ENCODE measurements at places on chromosomes 3 and 15.

GRCh38 chr15:81363276-81363675 lies 10.7 kb downstream of the TMC3 start:
- DNase-seq, result no peak

- DNase-seq, result no peak
Measured at GRCh38 chr15:65026756-65027155, 2.7 kb downstream of the MTFMT start.

DNA sequence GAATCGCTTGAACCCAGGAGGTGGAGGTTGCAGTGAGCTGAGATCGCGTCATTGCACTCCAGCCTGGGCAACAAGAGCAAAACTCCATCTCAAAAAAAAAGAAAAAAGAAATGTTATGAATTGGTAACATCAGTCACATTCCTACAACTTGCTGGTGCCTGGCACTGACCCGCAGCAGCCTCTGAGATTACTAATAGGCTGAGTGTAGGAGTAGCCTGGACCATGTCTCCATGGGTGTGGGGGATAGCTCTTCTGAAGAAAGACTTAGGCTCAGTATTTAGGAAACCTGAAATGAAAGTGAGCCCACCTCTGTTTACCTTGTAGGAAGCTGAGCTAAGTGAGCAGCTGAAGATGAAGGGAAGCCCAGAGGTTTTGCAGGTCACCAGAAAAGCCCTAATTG lies 148.3 kb downstream of the LRRC28 start:
- no peak for DNase-seq

GRCh38 chr15:92122259-92122658 lies 268.8 kb downstream of the SLCO3A1 start:
- DNase-seq, result no peak

DNA sequence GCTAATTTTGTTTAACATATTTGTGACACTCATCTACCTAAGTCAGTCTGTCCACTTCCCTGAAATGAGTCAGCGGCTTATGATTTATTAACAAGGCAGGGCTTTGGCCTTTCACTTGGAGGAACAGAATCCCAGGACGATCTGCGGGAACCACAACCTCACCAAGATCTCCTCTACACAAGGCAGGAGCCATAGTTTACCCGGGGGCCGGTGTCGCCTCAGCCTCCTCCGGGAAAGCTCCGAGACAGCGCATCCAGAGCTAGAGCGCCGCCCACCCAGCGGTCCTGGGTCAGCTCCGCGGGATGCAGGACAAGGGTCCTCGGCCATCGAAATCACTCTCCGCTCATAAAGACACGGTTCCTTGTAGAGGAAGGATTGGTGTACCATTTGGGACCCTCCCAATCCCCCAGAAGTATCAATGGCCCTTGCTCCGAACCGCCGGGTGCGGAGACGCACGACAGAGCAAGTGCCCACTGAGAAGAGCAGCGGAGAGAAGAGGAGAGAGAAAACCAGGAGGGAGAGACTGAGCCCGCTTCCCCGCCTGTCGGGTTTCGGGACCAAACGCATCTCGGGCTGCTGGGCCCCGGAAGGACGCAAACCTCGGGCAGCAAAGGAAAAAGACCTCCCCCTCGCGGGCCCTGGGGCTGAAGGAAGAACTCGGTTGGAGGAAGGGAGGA lies 13.1 kb upstream of the ALCAM start:
- peak; percentile 56 for DNase-seq

GRCh38 chr3:64082411-64082810 lies 59.1 kb upstream of the PSMD6 start:
- DNase-seq, result no peak

DNA sequence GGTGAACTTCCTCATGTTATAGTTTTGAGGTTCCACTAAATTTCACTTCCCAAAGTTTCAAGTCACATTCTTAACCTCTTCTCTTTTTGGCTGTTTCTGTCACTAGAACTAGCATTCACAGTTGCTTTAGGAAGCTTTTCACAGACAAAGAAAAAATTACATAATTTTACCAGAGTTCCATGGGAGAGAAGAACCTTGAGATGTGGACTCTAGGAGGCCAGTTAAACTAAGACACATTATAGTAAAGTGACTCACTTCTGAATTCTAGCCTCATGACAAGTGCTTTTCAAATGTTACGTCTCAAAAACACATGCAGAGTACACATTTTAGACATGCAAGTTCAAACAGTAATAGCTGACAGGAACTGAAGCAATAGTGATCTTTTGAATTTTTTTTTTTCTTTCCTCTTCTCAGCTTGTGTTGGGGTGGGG lies 39.9 kb upstream of the LRTM1 start:
- DNase-seq, result no peak

GRCh38 chr3:71482771-71483170 lies 100.8 kb downstream of the FOXP1 start:
- DNase-seq, result no peak

DNA sequence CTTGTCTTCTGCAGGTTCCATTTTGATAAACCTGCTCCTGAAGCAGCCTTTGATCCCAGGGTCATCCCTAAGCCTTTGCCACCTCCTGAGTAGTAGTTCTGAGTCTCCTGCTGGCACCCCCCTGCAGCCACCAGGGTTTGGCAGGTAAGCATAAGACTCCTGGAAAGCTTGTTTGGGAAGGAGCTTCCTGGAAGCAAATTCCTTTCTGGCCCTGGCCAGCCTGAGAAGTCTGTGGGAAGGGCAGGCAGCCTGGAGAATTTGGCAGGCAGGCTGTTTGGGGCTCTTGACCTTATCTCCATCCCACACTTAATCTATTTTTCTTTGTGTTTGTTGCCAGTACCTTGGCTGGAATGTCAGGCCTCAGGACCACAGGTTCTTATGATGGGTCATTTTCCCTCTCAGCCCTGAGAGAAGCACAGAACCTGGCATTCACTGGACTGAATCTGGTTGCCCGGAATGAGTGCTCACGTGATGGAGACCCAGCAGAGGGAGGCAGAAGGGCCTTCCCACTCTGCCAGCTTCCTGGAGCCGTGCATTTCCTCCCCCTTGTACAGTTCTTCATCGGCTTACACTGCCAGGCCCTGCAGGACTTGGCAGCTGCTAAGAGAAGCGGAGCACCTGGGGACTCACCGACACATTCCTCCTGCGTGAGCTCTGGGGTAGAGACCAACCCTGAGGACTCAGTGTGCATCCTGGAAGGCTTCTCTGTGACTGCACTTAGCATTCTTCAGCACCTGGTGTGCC lies 13.4 kb downstream of the ATRIP start:
- DNase-seq, result no peak

- DNase-seq, result no peak
Measured at GRCh38 chr3:194455481-194455880, 31.3 kb downstream of the ATP13A3 start.

- no peak for DNase-seq
Measured at GRCh38 chr15:74988007-74988800, 7.2 kb upstream of the SCAMP5 start.

All from right hindlimb (tissue), 1 donor.